ENCODE measurements at places on chromosomes 16 and 17. TPM values are rescaled to one million over a fixed set of nuclear protein-coding genes. Genes with fewer than 3 reads are reported as not detected.

The TMEM238L gene
- polyA plus RNA-seq, result not detected

The CHST5 gene
- polyA plus RNA-seq, result not detected

The GFAP gene
- 0.66 TPM for polyA plus RNA-seq

The TRPV3 gene
- polyA plus RNA-seq, result not detected

The ITGAD gene
- polyA plus RNA-seq, result not detected

The GCGR gene
- not detected for polyA plus RNA-seq

The ZSCAN10 gene
- polyA plus RNA-seq, result not detected

The MARCHF10 gene
- polyA plus RNA-seq, result not detected

DNA sequence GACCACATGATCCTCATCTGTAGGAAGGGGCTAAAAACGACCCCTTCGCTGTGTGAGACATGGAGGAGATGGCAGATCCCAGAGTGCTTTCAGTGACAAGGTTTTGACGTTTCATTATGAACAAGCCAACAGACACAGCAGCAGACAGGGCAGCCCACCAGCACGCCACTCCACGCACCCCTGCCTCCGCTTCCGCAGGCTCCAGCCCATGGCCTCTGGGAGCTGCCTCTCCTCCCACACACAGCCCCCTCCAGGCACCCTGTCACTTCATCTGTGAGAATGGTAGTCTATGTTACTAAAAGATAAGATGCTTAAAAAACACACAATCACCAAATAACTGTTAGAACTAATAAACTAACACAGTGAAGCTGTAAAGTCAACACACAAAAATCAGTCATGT, 12.3 kb upstream of the ADCY7 start:
- no peak overlapping the region for H3K4me3 ChIP-seq
- peaks cover 1% of the 10 kb centered on the region for H3K27me3 ChIP-seq
- H3K36me3 ChIP-seq, result no peaks in the 10 kb centered on the region
- DNase-seq, result no peak

DNA sequence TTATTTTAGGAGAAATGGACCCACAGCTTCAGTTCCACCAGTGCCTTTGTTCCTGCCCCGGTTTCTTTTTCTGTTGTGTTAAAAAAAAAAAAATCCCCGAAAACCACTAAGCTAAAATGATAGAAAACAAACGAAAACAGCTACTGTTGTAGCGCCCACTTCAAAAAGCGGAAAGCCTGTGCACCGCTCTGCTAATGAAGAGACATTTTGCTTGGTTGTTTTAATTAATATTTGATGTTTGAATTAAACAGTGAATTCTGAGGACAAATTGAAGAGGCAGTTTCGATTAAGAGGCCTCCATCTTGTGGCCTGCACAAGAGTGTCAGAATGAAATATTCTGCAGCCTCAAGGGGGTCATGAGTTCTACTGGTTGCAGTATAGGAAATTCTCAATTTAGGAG, 186.7 kb downstream of the RPTOR start:
- peaks cover 11% of the 10 kb centered on the region for H3K36me3 ChIP-seq
- no peak overlapping the region for H3K27ac ChIP-seq
- H3K4me3 ChIP-seq, result no peak overlapping the region
- no peak for DNase-seq

DNA sequence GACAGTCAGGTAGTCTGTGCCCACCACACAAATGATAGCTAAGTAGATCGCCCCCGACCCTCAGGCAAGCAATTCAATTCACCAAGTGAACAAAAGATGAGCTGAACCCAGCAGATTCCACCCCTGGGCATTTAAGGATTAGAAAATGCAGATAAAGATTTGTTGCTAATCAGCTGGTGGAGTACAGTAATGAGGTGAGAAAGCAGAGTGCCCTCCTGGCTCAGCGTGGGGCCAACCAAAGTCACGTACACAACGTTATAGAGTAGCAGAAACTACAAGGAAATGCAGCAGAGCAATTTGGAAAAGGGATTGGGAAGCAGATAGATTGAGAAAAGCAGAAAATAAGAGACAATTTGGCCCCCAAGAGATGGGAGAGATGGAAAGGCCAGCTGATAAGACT, 91.2 kb downstream of the SOX9 start:
- DNase-seq, result no peak
- no peaks in the 10 kb centered on the region for H3K36me3 ChIP-seq
- no peaks in the 10 kb centered on the region for H3K27me3 ChIP-seq
- no peak overlapping the region for H3K27ac ChIP-seq
- no peaks in the 10 kb centered on the region for H3K4me1 ChIP-seq

GRCh38 chr16:19137201-19138128, 23.7 kb downstream of the ITPRIPL2 start:
- no peaks in the 10 kb centered on the region for H3K36me3 ChIP-seq
- no peak overlapping the region for H3K27ac ChIP-seq
- H3K27me3 ChIP-seq, result peaks cover 23% of the 10 kb centered on the region
- H3K4me1 ChIP-seq, result peaks cover 10% of the 10 kb centered on the region

- DNase-seq, result no peak
- no peaks in the 10 kb centered on the region for H3K27me3 ChIP-seq
- H3K4me3 ChIP-seq, result no peak overlapping the region
- H3K36me3 ChIP-seq, result no peaks in the 10 kb centered on the region
These were observed 7.8 kb downstream of the SLC47A2 start for GRCh38 chr17:19708431-19709175.

DNA sequence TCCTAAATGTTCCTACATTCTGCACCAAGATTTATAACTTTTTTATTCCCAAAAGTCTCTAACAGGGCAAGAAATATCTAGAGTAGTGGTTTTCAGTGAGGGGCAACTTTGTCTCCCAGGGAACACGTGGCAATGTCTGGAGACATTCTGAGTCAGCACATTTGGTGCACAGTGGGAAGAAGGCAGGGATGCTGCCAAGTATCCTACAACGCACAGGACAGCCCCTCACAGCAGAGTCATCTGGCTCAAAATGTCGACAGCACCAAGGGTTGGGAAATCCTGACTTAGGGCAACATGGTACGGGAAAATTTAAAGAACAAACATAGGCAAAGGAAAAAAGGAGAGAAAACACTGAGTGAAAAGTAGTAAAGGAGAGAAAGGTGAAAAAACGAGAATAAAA, 61.8 kb downstream of the SMG6 start:
- H3K4me3 ChIP-seq, result no peak overlapping the region
- H3K4me1 ChIP-seq, result peaks cover 11% of the 10 kb centered on the region

DNA sequence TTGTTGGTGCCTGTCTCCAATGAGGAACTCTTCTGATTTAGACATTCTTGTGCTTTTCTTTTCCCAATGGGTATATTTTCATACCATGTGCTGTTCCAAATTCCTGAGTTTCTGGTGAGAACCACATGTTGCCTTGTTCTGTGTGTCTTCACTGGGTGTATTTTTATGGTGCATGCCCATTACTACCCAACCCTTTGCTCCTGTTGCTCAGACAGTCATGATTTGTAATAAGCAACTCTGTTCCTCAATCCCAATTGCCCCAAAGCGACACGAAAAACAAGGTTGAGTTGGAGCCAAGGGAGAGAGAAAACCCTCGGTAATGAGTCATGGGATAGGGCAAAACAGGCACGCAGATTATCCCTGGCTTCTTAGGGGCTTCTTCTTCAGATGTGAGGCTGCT, 101.8 kb downstream of the ABCA8 start:
- H3K36me3 ChIP-seq, result no peaks in the 10 kb centered on the region
- H3K27me3 ChIP-seq, result peaks cover 20% of the 10 kb centered on the region
- no peak overlapping the region for H3K4me3 ChIP-seq
- no peak overlapping the region for H3K27ac ChIP-seq
- DNase-seq, result no peak
- no peaks in the 10 kb centered on the region for H3K4me1 ChIP-seq

DNA sequence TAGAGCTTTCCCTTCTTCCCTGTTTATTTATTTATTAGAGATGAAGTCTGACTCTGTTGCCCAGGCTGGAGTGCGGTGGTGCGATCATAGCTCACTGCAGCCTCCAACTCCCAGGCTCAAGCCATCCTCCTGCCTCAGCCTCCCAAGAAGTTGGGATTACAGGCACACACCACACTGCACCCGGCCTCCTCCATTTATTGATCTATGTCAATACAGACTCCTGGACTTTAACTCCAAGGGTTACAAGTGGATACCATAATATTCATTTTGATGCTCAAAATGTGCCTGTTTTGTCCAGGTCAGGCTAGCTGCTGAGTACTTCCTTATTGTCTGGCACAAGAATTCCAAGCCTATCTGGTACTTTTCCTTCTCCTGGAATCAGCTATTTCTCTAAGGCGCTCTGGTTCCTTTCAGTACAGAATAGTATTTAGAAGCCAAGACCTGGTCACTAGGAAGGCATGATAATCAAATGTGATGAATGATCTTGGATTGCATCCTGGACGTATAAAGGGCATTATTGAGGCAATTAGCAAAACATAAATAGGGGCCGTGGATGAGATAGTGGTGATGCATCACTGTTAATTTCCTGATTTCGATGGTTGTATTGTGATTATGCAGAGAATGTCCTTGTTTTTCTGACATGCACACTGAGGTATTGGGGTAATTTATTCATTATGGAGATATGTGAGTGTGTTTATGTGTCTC, 21.7 kb downstream of the IL4R start:
- DNase-seq, result no peak
- H3K4me1 ChIP-seq, result peaks cover 69% of the 10 kb centered on the region
- H3K27ac ChIP-seq, result peak overlapping the region; percentile 82
- H3K36me3 ChIP-seq, result peaks cover 36% of the 10 kb centered on the region

DNA sequence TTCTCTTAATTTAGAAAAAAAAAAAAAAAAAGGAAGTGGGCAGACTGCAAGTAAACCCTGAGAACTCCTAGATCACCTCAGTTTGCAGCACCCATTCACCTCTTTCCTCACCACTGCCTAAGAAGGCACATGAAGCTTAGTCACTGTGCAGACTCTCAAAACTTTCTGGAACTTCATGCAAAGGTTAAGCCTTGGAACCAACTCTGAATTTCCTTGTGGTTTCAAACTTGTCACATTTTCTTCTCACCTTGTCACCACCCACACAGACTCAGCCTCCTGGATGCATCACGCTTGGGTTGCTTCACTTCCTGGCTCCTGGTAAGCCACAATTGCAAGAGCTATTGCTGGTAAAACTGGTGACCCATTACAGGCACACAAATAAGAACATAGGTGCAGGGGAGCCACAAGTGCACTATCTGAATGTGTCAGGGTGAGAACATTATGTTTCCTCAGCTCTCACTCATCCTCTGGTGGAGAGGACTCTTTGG, 15.0 kb upstream of the CPD start:
- DNase-seq, result peak; percentile 41
- peaks cover 8% of the 10 kb centered on the region for H3K36me3 ChIP-seq
- H3K4me3 ChIP-seq, result peak overlapping the region; percentile 60
- H3K27ac ChIP-seq, result peak overlapping the region; percentile 87
- H3K4me1 ChIP-seq, result peaks cover 26% of the 10 kb centered on the region

GRCh38 chr16:79632289-79632688, 31.8 kb upstream of the MAF start:
- no peak for DNase-seq
- H3K4me3 ChIP-seq, result no peak overlapping the region
- no peaks in the 10 kb centered on the region for H3K36me3 ChIP-seq
- peaks cover 8% of the 10 kb centered on the region for H3K27me3 ChIP-seq
- H3K4me1 ChIP-seq, result peaks cover 5% of the 10 kb centered on the region
- H3K27ac ChIP-seq, result no peak overlapping the region

DNA sequence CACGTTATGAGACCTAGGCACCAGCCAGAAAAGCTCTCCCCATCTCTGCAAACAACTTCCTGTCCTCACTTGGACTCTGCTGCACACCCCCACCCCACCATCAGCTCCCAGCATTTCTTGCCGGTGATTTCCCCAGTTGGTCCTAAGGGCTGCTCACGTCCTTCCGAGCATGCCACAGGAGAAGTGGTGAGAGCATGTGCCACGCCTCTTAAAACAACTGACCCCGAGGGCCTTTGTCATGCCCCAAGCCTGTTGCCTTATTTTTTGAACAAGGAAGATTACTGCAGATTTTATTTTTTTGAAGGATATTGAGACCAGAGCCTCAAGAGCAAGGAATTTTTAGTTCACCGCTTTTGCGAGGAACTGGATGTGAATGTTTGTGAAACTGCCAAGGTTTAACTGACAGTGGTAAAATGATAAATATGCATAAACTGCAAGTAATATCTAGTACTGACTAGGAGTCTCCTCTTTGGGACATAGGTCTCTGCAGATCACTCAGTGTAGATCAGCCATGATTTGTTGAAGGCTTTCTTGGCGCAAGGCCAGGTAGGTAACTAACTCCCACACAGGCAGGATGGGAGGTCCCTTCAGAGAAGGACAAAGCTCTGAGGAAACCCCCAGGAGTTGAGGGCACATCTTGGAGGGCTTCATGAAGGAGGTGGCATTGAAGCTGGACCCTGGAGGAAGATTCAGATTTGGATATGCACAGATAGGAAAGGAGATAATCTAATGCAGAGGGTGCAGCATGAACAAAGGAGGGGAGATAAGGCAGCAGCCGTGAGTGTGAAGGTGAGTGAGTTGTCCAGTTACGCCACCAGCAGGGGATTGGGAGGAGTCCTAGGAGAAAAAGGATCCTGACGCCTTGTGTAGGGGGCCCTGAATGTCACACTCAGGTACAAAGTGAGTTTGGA, 44.7 kb downstream of the TMEM132E start:
- no peak overlapping the region for H3K27ac ChIP-seq
- H3K27me3 ChIP-seq, result peaks cover 68% of the 10 kb centered on the region
- no peak overlapping the region for H3K4me3 ChIP-seq

DNA sequence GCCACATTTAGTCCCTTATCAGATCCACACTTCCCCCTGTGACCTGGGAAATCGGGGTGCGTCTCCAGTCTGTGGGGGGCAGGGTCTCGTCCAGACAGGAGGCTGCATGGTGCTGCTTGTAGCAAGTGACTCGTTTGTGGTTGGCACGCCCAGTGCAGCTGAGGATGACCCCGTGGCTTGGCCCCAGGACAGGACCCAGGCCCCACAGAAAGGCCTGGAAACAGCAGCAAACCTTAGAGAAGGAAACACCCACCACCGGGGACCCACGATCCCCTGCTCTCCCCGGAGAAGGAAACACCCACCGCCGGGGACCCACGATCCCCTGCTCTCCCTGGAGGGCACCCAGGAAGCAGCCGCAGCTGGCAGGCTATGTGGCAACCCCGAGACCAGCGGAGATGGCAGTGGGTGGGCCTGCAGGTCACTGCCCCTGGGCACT, 8.2 kb upstream of the C16orf95 start:
- H3K27ac ChIP-seq, result peak overlapping the region; percentile 45
- no peaks in the 10 kb centered on the region for H3K36me3 ChIP-seq
- no peaks in the 10 kb centered on the region for H3K27me3 ChIP-seq

DNA sequence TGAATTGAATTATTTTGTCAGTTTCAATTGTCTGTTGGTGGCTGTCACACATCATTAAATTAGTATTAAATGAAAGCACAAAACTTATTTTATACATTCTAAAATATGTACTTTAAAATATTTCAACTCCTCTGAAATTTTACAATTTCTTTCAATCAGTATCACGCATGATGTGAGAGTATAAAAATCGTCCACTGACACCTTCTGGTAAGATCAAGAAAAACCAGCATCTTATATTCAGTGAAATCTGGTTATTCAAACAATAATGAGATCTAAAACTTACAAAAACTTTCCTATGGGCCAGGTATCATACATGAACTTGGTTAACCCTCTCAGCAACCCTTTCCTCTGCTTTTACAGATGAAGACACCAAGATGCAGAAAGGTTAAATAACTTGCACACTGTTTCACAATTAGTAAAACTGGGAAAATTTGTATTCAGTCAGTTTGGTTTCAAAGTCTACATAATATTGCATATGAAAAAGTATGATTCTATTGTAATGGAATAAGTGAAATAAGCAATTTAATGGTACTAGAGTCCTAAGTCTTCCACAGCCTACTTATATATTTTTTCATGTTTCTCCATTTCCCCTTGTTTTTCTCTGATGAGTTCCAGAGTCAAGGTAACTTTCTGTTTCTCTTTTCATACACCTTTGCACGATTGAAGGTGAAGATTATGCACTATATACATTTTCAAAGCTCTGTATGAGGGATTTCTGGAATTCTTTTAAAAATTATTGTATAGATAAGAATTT, 58.7 kb downstream of the EFCAB5 start:
- H3K4me3 ChIP-seq, result no peak overlapping the region
- no peaks in the 10 kb centered on the region for H3K27me3 ChIP-seq
- H3K36me3 ChIP-seq, result no peaks in the 10 kb centered on the region
- H3K27ac ChIP-seq, result no peak overlapping the region
